ENCODE measurements at places on chromosomes 5 and 9.

DNA sequence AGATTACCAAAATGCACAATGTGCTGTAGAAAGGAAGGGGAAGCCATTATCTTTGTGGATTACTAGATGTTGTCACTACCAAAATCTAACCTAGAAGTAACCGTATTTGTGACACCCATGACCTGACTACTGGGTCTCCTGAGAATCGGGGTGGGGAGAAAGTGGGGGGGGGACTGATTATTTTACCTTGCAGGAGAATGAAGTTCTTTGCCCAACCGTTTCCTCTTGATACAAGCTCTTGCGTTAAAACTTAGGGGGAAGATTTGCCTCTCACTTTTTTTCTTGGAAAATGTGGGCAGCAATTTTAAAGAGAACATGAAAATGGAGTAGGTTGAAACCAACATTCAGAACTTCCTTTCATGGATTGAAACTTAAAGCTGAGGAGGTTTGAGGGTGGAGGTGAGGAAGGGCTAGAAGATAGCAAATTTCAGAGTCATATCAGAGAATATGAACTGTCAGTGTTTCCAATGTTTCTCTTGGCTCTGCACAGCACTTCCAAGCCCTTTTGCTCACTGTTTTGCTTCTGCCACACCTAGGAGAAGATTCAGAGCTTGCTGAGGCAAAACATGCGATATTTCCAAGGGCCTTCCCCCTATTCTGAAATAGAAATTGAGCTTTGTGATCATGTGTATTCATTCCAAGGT, 280.8 kb downstream of the AOPEP start:
- no peak for DNase-seq

DNA sequence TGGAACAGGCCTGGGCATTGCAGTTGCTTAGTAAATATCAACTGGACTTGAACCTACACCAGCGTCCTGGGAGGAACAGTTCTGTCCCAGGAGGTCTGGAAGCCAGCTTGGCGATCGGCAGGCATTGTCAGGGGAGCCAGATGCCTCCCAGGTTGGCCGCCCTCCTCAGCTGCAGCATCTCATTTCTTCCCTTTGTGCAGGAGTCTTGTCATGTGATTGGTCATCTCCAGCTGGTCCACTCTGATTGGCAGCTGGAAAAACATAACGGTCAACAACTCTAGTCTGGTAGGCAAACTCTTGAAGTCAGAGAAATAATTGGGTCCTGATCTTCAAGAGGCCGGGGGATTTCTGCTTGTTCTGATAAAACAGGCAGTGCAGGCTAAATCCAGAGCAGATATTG, 29.6 kb upstream of the NCS1 start:
- no peak for DNase-seq

- DNase-seq, result peak; percentile 54
These were observed 880.1 kb upstream of the SEMA6A start for GRCh38 chr5:117454716-117455212.

GRCh38 chr9:135040892-135041291, 46.6 kb upstream of the OLFM1 start:
- no peak for DNase-seq

- no peak for DNase-seq
These were observed 78.7 kb upstream of the ARAP3 start for GRCh38 chr5:141760753-141761152.

GRCh38 chr9:134371731-134372130, 45.5 kb downstream of the RXRA start:
- peak; percentile 46 for DNase-seq

DNA sequence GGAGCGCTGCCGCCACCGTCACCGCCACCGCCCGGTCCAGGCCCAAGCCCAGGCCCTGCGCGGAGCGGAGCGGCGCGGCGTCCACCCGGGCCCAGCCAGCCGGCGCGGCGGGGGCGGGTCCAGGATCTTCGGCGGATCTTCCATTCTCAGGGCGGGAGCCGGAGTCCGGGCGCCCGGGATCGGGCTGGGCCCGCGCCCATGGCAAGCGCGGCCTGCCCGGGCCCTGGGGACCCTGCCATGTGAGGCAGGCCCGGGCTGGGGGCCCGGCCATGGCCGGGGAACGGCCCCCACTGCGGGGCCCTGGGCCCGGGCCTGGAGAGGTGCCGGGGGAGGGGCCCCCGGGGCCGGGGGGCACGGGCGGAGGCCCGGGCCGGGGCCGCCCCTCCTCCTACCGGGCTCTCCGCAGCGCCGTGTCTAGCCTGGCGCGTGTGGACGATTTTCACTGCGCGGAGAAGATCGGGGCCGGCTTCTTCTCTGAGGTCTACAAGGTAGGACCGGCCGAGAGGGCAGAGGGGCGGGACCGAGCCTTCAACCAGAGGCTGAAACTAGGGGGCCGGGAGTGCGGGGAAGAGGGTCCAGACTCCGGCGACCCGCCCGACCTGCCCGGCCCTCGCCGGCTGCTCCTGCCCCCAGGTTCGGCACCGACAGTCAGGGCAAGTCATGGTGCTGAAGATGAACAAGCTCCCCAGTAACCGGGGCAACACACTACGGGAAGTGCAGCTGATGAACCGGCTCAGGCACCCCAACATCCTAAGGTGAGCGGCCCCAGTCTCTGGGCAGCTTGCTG, 482 bp downstream of the TESK1 start:
- DNase-seq, result peak; percentile 25

GRCh38 chr5:10199692-10200091, 50.0 kb downstream of the ATPSCKMT start:
- DNase-seq, result no peak

- peak; percentile 15 for DNase-seq
These were observed 54.6 kb upstream of the STXBP1 start for GRCh38 chr9:127557466-127557869.

- DNase-seq, result no peak
These were observed 81.5 kb downstream of the NRG2 start for GRCh38 chr5:139961435-139962157.

- no peak for DNase-seq
These were observed 11.1 kb upstream of the PSMB7 start for GRCh38 chr9:124426361-124426760.

DNA sequence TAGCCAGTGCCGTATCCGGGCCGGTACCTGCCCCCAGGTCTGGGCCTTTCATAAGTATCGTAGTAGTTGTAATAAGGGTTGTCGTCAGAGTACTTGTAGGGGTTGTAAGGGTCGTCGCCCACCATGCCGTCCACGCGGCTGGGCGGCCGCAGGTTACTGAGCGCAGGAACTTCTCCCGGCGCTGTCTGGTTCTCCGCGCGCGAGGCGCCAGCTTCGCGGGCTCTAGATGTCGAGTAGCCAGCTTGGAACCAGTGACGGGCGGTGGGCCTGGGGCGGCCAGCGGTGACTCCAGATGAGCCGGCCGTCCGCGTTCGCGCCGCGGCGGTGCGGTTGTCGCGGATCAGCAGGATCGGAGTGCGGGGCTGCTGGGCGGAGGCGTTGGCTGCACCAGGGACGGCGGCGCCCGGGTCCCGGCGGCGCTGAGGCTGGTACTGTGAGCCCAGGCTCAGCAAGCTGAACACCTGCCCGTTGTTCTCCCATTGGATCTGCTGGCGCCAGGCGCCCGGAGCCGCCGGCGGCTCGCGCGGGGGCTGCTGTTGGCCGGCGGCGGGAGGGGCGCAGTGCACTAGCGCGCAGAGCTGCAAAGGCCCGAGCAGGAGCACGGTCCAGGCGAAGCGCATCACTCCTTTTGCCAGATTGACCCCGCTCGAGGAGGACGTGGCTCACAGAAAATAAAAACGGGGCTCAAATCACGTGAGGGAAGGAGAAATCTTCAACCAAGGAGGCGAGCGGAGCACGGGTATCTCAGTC, 518 bp downstream of the LOX start:
- DNase-seq, result no peak

DNA sequence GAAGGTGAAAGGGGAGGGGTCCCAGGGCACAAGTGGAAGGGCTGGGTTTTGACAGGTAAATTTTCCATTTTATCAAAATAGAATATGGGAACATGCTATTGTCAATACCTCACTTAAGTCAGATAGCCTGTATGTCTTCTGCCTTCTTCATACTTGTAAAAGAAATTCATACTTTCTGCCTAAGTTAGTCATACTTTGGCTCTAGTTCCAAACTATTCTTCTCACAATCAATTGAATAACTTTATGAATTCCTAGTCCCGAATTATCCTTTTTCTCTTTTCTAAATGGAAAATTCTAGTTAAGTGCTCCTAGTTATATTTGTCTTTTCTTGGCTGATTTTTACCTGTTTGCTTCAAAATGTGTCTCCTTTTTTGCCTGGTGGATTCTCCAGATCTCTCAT, 271.4 kb downstream of the CSNK1G3 start:
- DNase-seq, result no peak

DNA sequence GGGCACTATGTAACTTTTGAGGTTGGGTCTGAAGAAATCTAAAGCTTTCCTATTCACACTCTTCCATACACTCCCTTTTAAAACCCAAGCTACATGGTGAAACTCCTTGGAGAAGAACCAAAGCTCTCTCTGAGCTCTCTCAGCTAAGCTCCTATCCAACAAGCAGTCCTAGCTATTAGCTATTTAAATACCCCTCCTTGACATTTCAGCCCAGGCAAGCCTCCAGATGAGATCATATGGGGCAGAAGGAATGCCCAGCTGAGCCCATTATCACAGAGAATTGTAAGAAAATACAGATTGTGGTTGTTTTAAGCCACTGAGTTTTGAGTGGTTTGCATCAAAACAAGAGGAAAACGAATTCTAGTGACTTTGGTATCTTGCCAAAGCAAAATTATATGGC, 15.2 kb downstream of the HSPB3 start:
- DNase-seq, result no peak

- DNase-seq, result no peak
These were observed 12.4 kb upstream of the NFIB start for GRCh38 chr9:14326264-14326826.

DNA sequence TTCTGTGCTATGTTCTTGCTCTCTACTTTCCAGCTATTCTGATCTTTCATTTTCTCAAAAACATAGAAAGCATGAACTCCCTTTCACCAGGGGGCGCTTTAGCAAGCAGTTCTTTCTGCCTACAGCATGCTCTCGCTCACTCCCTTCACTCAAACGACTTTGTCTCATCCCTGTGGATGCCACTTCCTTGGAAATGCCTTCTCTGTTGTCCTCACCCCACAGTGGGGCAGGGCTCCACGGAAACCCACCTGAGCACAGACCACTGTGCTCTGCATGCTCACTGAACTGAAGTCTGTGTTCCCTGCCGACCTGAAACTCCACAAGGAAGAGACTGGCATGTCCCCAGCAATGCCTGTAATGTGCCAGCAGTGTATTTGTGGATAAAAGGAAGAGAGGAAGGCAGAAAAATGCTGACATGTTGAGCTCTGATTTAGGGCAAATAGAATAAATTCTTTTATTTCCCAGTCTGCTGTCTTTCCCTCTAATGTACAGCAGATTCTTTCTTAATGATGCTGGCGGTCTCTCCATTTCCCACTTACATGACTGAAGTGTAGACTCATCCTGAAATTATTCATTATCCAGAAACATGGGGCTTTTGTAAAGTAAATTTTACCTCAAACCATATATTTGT, 4.9 kb upstream of the ROR2 start:
- no peak for DNase-seq

GRCh38 chr5:83973925-83974815, 253.5 kb upstream of the HAPLN1 start:
- DNase-seq, result no peak

DNA sequence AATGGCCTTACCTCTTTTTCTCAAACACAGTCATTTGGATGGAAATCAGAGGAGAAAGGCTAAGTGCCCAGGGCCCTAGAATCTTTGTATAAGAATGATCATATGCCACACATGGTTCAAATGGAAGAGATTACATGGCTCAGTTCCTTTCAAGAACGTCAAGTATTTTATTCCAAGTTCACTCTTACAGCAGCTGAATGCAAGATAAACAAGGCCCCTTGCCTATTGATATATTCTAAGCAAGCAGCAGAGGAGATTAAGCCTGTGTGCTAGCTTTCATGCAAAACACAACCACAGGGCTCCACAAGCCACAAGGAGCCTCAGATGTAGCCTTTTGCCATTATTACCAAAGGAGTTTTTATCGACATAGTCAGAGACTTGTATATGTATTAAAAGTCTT, 55.3 kb upstream of the SLCO6A1 start:
- no peak for DNase-seq

- no peak for DNase-seq
These were observed 85.8 kb downstream of the LPAR1 start for GRCh38 chr9:110952540-110952859.

DNA sequence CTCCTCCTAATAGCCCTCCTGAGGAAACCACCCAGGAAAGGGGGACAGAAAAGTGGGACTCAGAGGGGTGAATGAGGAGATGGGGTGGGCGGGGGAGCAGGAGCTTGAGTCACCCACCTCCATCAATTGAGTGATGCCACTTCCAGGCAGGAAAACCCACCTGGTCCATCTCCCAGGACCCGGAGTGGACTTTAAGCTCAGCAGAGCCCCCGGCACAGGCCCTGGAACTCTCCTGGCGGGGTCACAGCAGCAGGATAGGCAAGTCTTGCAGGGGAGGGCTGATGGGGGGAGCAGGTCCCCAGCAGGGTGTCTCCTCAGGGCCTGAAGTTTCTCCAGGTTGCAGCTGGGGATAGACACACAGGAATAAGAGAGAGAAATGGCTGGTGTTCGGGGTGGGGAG, 40.8 kb downstream of the LHX2 start:
- DNase-seq, result no peak

DNA sequence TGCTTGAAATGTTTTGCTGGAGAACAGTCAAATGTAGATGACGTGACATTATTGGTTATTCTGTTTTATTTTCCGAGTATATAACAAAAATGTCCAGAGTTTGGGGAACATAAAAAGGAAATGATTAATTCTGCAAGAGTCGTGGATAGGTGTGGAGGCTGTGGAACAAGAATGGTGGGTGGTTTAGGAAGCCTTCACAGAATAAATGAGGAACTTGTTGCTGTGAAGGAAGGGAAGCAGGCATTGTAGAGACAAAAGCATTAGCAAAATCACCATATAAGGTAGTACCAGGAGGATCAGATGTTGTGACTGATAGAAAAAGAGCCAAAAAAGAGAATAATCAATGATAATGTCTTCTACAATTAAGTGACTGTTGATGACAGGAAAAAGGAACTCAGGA, 66.2 kb upstream of the CNTLN start:
- no peak for DNase-seq

- no peak for DNase-seq
These were observed 35.0 kb upstream of the HMGCS1 start for GRCh38 chr5:43348207-43348606.

DNA sequence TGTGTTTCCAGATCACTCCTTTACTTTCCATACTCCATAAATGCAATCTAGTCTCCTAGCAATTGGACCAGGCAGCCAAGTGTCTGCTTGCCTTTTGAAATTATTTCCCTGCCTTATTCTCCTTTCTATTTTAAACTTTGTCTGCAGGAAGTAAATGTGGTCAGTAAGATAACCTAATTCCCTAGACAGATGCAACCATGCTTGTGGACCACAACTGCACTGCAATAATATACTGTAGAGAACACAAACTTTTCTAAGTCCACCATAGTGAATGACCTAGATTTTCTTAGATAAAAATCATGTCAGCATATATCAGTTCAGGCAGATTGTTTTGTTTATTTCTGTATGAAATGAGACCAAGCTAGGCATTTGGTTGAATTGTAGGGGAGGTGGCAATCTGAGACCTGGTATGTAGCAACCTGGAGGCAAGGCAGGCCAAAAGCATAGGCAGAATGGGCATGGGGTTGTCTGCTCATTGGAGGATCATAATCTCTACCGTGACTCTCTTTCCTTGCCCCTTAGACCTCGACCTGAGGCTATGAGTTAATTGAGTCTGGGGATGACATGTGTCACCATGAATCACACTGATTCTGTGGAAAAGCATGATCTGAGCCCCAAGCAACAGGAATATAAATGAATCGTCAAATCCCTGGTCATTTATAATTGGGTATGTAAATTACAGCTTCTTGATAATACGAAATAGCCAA, 20.7 kb downstream of the ACTL7B start:
- no peak for DNase-seq
